Fibroblast of skin of abdomen (primary cell): ENCODE measurements at places on chromosomes 7 and 10.

DNA sequence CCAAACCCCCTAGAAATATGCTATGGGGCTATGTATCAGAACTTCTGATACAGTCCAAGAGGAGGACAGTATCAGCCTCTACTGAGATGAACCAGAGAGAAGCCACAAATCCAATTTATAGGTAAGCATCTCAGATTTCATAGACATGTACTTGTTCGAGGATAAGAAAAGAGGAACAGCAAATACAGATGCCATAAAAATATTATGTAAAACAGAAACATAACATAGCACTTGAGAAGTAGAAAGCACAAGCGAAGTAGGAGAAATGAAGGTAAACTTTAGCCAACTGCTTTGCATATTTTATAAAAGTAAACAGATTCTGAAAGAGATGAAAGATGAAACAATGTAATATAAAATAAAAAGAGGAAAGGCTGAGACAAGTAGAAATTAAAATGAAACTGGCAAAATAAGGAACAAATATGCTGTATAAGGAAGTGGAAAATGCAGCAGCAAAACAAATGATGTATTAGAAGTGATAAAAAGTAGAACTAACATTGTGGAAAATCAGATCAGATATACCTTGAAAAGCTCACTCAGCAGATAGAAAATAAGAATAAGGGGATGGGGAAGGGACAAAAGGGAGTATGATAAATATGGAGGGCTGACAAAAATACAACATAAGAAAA lies 135.1 kb downstream of the SKAP2 start:
- DNase-seq, result no peak

DNA sequence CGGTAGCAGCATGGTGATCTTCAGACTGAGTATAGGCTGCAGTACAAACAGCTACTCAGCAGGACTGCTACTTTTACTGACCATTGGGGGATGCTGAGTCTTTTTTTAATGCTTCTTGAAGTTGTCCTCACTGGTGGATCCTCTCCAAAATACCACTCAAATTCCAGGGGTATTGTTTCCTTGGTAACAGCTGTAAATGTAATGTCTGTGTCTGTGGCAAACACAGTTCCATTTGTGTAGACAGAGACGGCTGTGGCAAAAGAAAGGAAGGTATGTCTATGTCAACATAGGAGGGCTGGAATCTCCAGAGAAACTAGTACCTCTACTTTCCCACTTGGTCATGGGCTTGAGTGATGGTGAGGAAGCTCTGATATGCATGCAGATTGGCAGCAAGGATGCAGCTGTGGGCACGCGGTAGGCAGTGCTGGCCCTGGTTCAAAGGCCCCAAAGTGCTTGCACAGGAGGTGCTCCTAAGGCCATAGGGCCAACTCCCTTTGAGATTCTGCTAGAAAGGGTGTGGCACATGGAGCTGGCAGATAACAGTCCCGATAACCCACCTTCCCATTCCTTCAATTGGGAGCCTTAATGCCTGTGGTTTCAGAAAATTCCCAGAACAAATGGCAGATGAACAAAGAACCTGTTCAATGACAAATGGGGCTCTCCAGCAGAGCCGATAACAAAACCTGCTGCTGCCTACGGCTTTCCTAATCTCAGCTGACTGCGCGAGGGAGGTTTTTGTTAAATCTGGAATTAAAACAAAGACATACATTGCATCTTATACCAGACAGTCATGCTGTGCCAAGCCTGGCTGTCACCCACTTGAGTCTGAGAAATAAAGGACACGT lies 43.0 kb downstream of the PKD1L1 start:
- peak; percentile 46 for DNase-seq

DNA sequence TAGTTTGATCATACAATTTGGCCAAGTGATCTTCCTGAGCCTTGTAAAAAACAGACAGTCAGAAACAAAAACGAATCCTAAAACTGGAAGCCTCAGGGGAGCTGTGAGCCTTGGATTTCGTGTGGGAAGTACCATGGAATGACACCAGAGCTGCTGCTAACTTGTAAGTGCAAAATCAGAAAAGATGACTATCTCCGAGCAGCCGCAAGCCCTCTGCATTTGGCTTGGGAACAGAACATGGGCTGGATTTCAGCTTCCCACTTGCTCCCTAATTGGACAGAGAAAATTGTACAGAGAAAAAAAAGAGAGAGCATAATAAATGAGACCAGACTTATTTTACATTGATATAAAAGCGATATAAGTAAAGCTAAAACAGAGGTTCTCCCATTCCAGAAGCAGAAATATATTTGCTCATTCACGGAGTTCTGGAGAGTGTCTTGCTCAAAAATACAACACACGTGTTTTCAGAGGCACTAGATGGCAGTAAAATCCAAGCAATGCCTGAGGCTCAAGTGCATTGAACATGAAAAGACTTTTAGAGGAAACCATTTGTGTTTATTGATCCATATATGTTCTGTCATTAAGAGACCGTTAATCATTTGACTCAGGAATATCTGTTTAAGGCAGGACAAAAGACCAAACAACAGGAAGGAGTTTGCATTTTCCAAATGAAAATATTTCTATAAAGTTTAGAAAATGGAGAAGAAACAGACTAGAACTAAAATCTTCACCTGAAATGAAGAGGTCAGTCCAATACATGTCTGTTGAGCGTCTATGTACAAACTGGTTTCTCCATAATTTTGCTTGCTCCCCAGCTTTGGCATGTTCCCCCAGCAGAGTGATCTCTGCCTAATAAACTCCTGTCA lies 78.3 kb upstream of the SLC26A5 start:
- DNase-seq, result peak; percentile 24

GRCh38 chr10:88309365-88309764 lies 273.8 kb downstream of the RNLS start:
- no peak for DNase-seq

GRCh38 chr10:100370714-100371481 lies 23.9 kb downstream of the SCD start:
- peak; percentile 88 for DNase-seq

- no peak for DNase-seq
Measured at GRCh38 chr10:11145495-11145855, 127.8 kb downstream of the CELF2 start.

- DNase-seq, result no peak
Measured at GRCh38 chr7:128948976-128949760, 11.4 kb downstream of the IRF5 start.

DNA sequence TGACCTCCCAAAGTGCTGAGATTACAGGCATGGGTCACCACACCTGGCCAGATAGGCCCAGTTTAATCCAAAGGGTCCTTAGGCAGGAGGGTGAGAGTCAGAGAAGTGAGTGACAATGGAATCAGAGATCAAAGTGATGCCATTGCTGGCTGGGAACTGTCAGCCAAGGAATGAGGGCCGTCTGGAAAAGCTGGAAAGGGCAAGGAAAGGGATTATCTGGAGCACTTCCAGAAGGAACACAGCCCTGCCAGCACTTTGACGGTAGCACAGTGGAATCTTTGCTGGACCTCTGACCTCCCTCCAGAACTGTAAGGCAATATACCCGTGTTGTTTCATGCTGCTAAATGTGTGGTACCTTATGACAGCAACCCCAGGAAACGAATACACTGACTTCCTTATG lies 11.3 kb upstream of the TAS2R40 start:
- no peak for DNase-seq
